Effector memory CD8-positive, alpha-beta T cell (primary cell): ENCODE measurements at places on chromosomes 13 and 19.

DNA sequence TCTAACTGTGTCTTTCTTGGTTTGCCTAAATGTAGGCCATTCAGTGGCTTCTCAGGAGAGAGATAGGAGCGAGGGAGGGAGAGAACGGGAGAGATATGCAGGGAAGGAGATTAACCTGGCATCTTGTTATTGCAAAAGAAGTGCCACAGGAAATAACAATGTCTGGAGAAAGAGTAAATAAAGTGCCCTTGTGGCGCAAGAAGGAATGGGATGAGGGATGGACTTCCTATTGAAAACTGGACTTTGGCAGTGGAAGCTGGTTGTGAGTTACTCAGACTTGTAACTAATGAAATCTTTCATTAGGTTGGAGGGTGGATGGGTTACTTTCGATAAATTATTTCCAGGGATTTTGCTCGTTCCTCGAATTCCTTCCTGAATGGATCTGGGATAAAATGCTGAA lies 136.1 kb downstream of the LACC1 start:
- no peak for DNase-seq

- no peak for DNase-seq
These were observed 491.0 kb downstream of the SLITRK5 start for GRCh38 chr13:88162076-88162702.

- DNase-seq, result peak; percentile 16
These were observed 94.0 kb downstream of the KLF12 start for GRCh38 chr13:74040200-74040599.

DNA sequence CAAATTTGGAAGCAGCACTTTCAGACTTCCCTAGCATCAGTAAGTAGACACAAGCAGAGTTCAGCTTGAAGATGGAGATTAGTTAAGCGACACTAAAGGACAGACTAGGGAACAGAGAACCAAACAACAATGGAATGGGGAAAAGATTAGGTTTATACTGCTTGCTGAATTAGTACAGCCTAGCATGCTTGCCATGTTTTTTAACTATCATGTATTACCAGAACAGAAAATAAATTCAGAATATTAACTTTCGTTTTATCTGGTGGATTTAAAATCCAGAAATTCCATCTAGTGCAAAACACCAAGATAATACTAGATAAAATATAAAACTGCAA lies 451.5 kb upstream of the SLC10A2 start:
- no peak for DNase-seq

DNA sequence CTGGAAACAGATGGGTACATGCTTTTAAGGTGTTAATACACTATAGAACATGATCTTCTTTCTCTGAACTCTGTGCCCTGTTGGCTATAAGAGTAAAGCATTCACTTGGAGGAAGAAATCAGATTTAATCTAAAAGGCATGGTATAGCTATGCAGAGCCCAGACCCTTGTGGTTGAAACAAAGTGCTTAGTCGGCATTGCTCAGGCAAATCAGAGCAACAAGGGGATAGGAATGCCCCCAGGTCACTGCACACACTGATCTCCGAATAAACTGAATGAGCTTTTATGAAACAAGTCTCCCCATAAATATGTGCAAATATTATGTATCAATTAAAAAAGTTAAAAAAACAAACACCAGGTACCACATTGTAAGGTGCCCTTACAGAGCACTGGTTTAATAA lies 52.0 kb upstream of the RGCC start:
- no peak for DNase-seq

GRCh38 chr13:113035213-113035800 lies 66.3 kb downstream of the MCF2L start:
- DNase-seq, result no peak

GRCh38 chr13:60654415-60654814 lies 257.4 kb downstream of the TDRD3 start:
- DNase-seq, result no peak

GRCh38 chr13:26561651-26562511 lies 4.4 kb downstream of the WASF3 start:
- DNase-seq, result no peak

DNA sequence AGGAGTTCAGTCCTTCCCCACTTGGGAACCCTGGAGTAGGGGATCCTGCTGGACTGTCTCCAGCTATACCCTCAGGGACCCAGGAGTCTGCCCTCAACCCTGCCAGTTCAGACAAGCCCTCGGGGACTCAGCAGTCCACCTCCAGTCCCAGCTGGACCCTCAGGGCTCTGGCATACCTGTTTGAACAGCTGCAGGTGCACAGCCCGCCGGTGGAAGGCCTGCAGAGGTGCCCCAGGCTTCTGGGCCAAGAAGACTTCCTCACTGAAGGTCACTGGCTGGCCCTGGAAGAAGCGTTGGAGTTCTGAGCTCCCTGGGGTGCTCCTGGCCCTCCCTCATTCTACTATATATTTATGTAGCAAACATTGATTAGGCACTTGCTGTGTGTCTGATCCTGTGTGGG lies 8.6 kb downstream of the CRB3 start:
- no peak for DNase-seq

DNA sequence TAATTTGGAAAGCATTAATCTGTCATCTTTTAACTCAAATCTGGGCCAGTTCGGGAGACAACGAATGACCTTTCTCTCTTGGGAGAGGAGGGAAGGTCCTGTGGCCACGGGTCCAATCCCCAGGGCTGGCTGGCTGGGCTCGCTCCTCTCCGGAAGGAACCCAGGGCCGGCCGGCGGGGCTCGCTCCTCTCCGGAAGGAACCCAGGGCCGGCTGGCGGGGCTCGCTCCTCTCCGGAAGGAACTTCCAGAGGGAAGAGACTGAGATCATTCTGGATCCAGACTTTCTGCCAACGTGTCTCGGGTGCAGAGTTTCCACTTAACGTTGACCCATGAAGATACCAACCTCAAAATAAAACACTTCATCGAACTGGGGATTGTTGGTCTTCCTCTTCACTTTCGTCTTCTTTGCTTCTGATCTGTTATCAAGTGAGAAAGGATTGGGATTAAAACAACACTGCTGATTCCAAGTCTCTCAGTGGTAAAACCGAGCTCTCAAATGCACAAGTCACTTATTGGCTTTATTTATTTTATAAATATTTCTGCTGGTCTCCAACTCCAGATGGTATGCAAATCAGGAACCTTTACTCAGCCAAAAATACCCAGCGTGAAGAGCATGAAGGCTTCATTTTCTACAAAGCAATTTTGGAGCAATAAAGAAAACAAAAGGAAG lies 53.3 kb upstream of the C13orf46 start:
- DNase-seq, result no peak

DNA sequence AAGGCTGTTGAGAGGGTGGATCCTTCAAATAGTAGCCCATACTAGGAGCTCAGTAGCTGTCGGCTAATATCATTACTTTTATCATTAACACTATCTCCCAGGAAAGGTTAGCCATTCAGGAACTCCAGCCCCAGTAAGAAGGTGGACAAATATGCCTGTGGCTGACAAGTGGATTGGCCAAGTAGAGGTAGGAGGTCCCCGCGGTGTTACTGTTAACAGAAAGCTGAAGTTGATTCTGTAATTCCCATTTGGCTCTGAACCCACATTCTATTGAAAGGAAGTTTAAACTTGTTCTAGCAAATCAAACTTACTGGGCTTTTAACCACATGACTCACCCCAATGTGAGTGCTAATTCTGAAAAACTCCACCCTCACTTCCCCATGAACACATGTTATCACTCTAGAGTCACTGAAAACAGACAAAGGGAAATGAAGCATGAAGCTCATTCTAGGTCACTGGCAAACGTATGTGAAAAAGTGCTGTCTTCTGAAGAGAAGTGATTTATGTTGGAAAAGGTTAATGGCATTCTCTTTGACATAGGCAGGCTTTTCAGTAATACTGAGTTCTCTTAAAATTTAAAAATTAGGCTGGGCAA lies 273.5 kb downstream of the FGF14 start:
- DNase-seq, result no peak

GRCh38 chr19:6935618-6936017 lies 48.2 kb downstream of the ADGRE1 start:
- no peak for DNase-seq

DNA sequence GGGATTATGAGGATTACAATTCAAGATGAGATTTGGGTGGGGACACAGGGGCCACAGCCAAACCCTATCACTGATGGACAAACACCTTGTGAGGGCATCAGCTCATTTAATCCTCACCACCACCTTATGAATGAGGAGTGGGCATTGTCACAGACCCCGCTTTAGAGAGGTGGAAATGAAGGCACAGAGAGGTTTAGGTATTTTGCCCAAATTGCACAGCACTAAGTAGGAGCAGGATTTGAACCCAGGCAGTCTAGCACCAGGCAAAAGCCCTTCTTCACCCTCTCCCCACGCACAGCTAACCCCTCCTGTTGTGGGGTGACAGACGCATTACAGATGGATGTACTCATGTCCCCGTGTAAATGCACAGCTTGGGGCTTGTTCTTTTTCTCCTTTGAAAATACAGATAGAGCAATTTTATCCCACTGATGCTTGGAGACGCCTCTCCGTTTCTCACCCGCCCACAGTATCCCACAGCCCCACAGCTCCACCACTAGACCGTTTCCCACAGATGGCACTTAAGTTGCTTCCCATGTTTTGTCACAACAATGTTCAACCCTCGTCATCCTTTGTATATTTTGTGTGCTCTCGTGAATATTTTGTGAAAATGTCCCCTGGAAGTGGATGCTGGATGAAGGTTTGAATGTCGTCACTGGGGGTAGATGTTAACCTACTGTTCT lies 48.2 kb downstream of the ANKRD10 start:
- no peak for DNase-seq

DNA sequence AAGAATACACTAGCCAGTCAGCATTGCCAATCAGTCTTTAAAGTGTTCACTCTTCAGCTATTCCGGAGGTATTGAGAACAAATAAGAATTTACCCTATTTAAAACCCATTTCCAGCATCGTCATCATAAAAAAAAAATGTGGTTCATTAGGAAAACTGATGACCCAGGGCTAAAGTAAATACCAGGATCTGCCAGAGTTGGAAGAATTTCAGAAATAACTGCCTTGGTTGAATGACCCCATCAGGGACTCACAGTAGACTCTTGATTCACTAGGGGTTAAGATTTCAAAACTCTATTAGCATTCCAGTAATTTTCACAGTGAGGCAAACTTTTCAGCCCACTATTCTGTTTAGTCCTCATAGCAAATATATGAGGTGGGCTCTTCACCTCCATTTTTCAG lies 377.0 kb downstream of the ITGBL1 start:
- no peak for DNase-seq

DNA sequence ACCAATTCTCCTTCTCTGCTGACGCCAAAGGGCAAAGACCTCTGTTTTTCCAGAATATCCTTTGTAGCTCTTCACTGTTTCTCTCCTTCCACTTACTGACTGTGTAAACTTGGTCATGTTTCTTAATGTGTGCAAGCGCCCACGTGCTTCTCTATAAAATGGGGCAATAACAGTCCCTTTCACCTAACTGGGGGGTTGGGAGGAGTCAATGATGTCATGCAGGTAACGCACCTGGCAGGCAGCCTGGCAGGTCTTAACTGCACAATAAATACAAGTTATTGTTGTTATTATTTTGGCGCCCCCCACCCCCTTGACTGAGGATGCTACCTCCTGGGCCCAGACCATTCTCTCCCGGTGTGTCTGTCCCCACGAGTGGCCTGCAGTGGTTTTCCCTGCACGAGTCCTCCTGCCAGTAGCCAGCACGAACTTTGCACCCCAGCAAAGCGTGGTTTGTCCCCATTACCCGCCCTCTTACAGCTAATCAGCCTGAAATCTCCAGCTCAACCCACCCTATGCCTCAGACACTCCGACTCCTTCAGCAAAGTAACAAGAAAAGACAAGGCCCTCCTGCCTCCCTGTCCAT lies 5.3 kb downstream of the SBSN start:
- DNase-seq, result no peak

DNA sequence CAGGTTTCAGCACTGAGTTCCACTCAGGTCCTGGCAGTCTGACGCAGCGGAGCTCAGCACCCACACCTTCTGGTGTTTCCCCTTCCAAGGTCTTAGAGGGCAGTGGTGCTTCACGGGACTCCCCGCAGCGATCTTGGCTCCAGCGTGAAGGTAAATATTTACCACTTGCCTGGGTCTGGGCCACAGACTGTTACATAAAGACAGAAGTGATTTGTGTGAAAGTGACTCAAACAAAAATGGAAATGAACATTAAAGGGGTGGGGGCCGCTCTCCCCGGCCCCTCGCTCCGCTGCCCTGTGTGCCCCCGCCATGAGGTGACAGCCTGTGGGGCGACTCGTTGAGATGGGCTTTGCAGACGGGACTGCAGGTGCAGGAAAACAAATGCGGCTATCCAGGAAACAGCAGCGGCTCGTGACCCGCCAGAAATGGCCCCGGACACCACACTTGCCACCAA lies 55.0 kb downstream of the GGACT start:
- DNase-seq, result no peak

GRCh38 chr13:104404325-104404724 lies 1338.1 kb upstream of the SLC10A2 start:
- DNase-seq, result no peak

DNA sequence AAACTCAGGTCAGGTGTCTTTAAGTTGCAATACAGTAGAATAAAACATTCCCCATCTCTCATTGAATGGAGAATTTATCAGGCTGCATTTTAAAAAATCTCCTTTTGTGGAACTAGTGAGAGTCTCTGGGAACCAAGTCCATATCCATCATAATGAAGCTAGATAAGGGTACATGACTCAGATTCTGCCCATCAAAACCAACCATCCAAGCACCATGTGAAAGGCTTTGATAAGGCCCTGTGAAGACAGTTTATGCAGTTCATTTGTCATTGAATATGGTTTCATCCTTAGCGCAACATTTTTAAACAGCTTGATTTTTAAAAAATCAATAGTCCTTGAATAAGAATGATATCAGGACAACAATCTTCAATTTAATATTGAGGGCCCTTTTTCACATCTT lies 56.3 kb upstream of the DIAPH3 start:
- no peak for DNase-seq

GRCh38 chr13:46844431-46844830 lies 47.5 kb upstream of the ESD start:
- no peak for DNase-seq

DNA sequence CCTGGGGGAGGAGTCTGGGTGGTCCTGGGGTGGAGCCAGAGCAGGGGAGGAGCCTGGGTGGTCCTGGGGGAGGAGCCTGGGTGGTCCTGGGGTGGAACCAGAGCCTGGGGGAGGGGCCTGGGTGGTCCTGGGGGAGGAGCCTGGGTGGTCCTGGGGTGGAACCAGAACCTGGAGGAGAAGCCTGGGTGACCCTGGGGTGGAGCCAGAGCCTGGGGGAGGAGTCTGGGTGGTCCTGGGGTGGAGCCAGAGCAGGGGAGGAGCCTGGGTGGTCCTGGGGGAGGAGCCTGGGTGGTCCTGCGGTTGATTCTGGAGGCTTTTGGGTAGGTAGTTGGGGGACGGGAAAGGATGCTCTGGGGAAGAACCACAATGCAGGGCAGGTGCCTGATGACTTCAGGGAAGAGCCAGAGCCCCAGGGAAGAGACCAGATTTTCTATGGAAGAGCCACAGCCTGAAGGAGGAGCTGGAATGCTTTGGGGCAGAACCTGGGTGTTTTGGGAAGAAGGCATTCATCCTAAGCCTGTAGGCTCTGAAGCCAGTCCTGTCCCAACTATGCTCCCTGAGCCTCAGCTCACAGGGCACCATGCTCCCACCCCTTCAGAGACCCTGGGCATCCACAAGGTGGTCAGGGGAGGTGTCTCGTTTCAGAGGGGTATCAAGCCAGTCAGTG lies 15.0 kb downstream of the MRPS12 start:
- no peak for DNase-seq

- DNase-seq, result no peak
These were observed 89.5 kb upstream of the DOCK9 start for GRCh38 chr13:99067159-99067985.
